ENCODE measurements at places on chromosomes 13 and 19. TPM values are rescaled to one million over a fixed set of nuclear protein-coding genes. Genes with fewer than 3 reads are reported as not detected.

DNA sequence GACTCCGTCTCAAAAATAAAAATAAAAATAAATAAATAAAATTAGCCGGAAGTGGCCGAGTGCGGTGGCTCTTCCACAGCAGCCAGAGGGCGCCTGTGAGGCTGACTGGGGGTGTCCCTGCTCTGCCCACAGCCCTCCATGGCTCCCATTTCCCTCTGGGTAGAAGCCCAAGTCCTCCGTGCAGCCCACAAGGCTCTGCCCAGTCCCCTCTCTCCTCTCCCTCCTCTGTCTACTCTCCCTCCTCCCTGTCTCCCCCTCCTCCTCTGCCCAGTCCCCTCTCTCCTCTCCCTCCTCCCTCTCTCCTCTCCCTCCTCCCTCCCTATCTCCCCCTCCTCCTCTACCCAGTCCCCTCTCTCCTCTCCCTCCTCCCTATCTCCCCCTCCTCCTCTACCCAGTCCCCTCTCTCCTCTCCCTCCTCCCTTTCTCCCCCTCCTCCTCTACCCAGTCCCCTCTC, 20.4 kb downstream of the MISP start:
- DNase-seq = peak; percentile 58

GRCh38 chr13:32837973-32838927, 178.0 kb upstream of the KL start:
- DNase-seq = no peak

- DNase-seq = peak; percentile 49
Measured at GRCh38 chr19:46616631-46617322, 8.1 kb downstream of the PTGIR start.

DNA sequence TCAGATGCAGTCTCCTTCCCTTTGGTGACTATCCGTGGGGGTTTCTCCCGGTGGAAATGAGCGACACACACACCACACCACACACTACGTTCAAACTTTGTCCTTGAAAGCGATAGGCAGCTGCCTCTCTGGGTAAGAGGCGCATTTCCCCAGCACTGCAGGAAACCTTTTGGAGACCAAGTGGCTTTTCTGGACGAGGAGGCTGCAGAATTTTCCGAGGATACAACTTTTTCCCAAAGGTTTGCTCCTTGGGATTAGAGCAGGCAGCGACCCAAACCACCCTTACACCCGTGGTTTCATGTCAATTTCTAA, 38.2 kb upstream of the FLT1 start:
- DNase-seq = no peak

GRCh38 chr13:41641429-41641828, 184.1 kb downstream of the RGCC start:
- no peak for DNase-seq

Gene RAB3D
- 2.6 TPM for total RNA-seq

Measured in A172 (cell line).